ENCODE measurements at places on chromosomes 5 and 9.

DNA sequence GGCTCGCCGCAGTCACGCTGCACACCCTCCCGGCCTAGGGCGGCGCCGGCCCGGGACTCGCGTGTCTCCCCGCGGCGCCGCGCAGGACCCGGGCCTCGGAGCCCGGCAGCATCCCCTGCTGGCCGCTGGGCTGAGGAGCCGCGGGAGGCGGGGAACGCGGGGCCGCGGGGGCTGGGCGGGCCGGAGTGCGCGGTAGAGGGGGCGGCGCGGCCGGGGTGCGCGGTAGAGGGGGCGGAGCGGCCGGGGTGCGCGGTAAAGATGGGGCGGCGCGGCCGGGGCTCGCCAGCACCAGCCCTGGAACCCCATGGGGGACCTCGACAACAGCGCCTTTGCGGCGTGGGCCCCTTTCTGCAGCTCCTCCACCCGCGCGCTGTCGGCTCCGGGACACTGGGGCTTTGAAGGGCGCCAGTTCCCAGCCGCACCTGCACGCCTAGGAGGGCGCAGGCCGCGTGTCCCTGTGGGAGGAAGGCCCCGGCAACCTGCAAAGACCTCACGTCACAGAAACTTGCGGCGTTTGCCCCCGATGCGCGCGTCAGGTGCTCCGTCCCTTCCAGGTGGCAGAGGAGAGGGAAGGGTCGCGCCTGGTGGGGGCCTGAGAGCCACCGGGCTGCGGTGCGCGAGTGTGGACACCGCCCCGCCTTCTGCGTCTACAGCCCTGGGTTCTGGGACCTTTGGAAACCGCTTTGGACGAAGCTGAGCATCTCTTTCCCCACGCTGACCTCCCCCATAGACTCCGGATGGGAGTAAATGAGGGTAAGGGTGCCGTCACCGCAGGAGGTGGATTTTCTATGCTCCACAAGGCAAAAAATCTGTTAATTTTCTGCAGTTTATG is 49.6 kb downstream of the NSUN2 start:
- peak; percentile 26 for DNase-seq

- DNase-seq, result no peak
Observed at GRCh38 chr5:55601204-55601618, 66.4 kb upstream of the PLPP1 start.

- DNase-seq, result no peak
Observed at GRCh38 chr5:1752881-1753280, 46.8 kb downstream of the MRPL36 start.

GRCh38 chr5:112708103-112708622 is 29.5 kb upstream of the APC start:
- DNase-seq, result no peak

DNA sequence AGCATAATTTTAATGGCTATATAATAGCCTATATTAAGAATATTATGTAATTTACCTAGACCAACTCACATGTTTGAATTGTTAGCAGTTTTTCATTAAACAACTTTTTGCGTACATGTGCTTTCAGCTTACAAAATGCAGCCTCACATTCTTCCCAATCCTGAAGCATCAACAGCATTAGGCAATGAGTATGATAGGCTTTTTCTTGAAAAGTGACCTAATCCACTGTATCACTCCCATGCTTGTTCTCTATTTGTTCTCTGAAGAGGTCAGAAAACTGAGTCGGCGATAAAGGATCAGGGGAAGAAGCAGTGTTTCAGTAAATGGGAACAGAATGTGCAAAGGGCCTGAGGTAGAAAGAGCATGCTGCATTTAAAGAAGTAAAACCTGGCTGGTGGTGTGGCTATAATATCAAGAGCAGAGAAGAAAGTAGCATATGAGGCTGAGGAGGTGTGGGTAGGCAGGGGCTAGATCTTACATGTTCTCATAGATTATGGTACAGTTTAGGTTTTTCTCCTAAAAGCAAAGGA is 212.4 kb downstream of the SAXO1 start:
- no peak for DNase-seq

DNA sequence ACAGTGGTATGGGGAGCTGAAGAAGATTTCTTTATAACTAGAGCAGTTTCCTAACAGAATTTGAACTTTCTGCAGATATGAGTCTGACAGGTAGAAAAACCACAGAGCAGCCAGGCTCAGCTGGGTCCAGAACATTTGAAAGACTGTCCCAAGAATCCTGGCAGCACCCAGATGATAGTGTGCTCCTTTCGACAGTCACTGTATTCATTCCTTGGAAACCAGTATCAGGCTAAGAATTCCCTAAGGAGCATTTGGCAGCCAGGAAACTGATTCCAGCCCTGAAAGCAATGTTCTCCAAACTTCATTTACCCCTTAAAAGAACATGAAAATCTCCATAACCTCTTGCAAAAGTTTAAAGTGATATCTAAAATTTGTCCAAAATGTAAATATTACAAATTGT is 123.0 kb upstream of the MTAP start:
- DNase-seq, result no peak

GRCh38 chr5:159877016-159877415 is 39.3 kb upstream of the ADRA1B start:
- DNase-seq, result no peak

GRCh38 chr9:127505396-127506116 is 54.2 kb downstream of the LRSAM1 start:
- no peak for DNase-seq

DNA sequence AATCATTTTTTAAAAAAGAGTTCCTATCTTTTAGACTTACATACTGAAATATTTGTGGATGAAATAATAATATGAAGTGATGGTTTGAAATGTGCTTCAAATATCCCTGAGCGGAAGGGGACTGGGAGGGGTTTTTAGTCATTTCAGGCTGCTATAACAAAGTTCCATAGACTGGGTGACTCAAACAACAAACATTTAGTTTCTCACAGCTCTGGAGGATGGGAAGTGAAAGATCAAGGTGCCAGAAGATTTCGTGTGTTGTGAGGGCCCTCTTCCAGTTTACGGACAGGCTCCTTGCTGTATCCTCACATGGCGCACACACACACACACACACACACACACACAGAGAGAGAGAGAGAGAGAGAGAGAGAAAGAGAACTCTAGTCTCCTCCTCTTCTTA is 27.1 kb upstream of the TEX10 start:
- DNase-seq, result no peak

- no peak for DNase-seq
Observed at GRCh38 chr9:8961186-8961851, 1161.7 kb upstream of the DMAC1 start.

DNA sequence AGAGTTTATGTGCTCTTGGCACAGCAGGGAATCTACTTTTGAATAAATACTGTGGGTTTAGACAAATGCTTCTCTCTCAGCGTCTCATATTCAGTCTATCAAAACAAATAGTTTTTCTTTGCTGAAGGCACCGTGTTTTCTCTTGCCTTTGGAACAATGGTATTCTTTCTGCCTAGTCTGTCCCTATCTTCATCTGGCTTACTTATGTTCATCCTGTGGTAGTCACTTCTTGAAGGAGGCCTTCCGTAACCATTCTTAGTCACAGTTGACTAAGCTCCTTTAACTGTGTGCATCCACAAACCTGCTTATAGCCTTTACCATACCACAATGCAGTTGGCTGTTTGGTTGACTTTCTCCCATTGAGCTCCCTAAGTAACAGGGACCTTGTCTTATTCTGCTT is 45.9 kb downstream of the LARP1 start:
- DNase-seq, result no peak

Measured in GM06990 (cell line).